Naive B cell (primary cell): ENCODE measurements at places on chromosomes 2 and 18. TPM values are rescaled to one million over a fixed set of nuclear protein-coding genes. Genes with fewer than 3 reads are reported as not detected.

GRCh38 chr2:135742325-135742757 is 686 bp downstream of the UBXN4 start:
- H3K4me3 ChIP-seq, result peak overlapping the region; percentile 97
- H3K27me3 ChIP-seq, result no peaks in the 10 kb centered on the region
- H3K4me1 ChIP-seq, result peaks cover 43% of the 10 kb centered on the region
- peaks cover 14% of the 10 kb centered on the region for H3K36me3 ChIP-seq
- H3K27ac ChIP-seq, result peak overlapping the region; percentile 99

GRCh38 chr18:12911025-12911928 is 27.2 kb upstream of the PTPN2 start:
- H3K36me3 ChIP-seq, result peaks cover 6% of the 10 kb centered on the region
- peaks cover 8% of the 10 kb centered on the region for H3K4me1 ChIP-seq
- no peak overlapping the region for H3K27ac ChIP-seq
- peak overlapping the region; percentile 90 for H3K4me3 ChIP-seq

Gene SPATA3
- not detected for polyA plus RNA-seq

- peaks cover 3% of the 10 kb centered on the region for H3K36me3 ChIP-seq
- peak overlapping the region; percentile 67 for H3K4me3 ChIP-seq
- peaks cover 93% of the 10 kb centered on the region for H3K4me1 ChIP-seq
- no peaks in the 10 kb centered on the region for H3K27me3 ChIP-seq
- H3K27ac ChIP-seq, result peak overlapping the region; percentile 97
Observed at GRCh38 chr2:37653093-37653492, 18.3 kb downstream of the CDC42EP3 start.

DNA sequence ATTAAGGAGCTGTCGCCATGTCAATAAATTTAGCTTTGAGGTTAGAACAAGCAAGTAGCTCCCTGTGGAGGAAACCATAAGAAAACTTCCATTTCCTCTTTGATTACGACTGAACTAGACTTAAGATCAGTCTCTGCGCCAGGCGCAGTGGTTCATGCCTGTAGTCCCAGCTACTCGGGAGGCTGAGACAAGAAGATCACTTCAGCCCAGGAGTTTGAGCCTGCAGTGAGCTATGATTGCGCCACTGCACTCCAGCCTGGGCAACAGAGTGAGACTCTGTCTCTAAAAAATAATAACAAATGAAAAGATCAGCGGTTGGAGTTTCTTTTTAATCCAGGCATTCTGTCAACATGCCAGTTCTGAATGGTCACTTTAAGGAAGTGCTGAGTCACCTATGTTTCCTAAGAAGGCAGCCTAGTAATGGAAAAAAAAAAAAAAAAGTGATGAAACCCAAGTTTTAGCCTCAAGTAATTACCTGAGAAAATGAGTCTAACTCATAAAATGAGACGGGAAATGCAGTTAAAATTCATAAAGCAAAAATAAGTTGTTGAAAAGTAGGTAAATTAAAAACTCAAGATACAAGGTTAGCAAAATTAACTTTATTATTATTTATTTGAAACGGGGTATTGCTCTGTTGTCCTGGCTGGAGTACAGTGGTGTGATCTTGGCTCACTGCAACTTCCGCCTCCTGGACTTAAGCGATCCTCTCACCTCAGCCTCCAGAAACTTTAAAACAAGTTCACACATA is 10.2 kb downstream of the C18orf32 start:
- H3K27ac ChIP-seq, result peak overlapping the region; percentile 68
- H3K27me3 ChIP-seq, result no peaks in the 10 kb centered on the region
- H3K4me1 ChIP-seq, result peaks cover 18% of the 10 kb centered on the region
- no peak for DNase-seq
- H3K4me3 ChIP-seq, result peak overlapping the region; percentile 6
- H3K36me3 ChIP-seq, result peaks cover 14% of the 10 kb centered on the region

DNA sequence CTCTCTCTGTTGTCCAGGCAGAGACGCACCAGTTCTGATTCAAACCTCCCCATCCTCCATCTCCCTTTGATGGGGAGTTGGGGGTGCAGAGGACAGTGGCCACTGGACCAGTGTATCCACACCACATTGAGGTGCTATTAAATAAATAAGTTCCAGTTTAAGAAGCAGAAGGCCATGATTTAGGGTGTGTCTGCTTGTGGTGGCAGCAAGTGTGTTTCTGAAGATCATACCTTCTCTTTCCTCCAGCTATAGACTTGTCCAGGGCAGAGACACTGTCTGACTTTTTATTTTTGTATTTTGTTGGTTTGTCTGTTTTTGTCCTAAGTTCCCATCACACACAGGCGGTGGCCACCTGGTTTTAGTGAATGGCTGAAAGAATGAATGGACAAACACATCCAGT is 16.5 kb upstream of the INO80C start:
- H3K4me3 ChIP-seq, result no peak overlapping the region
- H3K27ac ChIP-seq, result no peak overlapping the region
- no peaks in the 10 kb centered on the region for H3K27me3 ChIP-seq
- H3K4me1 ChIP-seq, result peaks cover 11% of the 10 kb centered on the region
- DNase-seq, result no peak

Gene DSG1
- polyA plus RNA-seq, result not detected

DNA sequence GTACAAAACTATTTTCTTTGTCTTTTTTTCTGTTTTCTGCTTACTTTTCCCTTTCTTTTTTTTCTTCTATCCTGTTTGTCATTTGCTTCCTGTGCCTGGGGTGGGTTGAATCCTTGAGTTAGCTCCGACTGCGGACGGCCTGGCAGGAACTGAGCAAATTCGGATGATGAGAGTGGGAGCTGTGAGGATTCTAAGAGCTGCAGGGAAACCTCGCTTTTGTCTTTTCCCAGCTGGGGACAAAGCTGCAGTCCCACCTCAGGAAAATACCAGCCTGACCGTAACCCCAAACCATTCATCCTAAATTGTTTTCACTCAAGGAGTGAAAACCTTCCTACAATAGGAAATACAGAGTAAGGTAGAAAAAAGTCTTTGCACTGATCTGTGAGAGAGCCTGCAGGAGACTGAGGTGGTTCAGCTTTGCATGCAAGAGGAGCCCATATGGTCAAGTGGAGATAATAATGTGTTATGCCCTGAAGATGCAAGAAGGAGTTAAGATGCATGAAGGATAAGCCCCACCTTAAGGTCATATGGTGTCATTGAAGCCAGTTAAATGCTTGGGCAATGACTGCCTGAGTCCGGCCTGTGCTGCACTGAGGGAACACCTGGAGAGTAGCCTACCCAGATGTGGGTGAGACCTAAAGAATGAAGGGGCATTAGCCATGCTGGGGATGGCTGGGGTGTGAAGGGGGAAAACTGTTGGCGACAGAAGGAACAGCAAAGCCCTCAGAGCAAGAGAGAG is 31.7 kb upstream of the ARL4C start:
- H3K4me3 ChIP-seq, result no peak overlapping the region
- no peak for DNase-seq
- H3K27me3 ChIP-seq, result peaks cover 28% of the 10 kb centered on the region
- no peak overlapping the region for H3K27ac ChIP-seq
- H3K36me3 ChIP-seq, result no peaks in the 10 kb centered on the region

DNA sequence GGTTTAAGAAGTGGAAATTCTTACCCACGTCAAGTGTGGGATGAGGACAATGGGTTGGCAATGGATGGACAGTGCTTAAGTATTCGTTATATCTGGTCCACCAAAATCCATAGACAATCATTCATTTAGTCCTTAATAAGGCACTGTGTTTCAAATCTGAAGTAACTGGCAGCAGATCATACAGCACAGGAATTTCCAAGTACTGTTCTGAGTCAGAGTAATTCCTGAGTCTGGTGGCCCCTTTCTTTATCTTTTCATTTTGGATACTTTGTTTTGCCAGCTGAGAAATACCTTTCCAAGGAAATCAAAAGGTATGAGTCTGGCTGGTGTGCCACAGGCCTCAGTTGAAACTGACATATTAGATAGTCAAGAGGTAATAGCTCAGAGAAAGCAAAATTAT is 31.4 kb upstream of the CCDC102B start:
- no peaks in the 10 kb centered on the region for H3K27me3 ChIP-seq
- H3K4me1 ChIP-seq, result peaks cover 6% of the 10 kb centered on the region
- no peaks in the 10 kb centered on the region for H3K36me3 ChIP-seq
- DNase-seq, result no peak

Gene CFC1
- polyA plus RNA-seq, result not detected

Gene ALKAL2
- polyA plus RNA-seq, result not detected

DNA sequence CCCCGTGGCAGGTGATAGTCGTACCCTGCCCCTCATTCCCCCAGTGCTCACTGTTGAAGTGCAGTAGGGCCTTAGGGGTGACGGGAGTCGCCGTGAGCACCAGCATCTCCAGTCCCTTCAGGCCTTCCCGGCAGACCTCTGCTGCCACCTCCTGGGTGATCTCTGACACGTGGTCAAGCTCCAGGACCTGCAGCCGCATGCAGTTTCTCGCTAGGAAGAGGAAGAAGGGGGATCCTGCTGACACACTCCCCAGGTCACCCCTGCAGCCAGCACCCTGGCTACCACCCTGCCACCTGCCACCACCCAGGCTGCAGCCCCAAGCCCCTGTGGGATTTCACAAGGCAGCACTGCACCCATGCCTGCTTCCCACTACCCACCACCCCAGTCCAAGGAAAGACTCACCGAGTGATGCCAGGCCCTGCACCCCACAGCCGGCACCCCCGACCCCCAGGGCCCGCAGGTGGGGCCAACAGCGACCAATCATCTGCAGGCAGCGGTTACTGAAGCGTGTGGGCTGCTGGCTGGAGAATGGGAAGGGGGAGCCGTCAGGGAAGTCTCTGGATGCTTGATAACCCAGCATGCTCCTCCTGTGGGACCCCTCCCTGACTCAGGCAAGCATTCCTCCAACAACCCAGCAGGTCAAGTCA is 23.8 kb downstream of the FBXO41 start:
- no peak for DNase-seq
- H3K4me3 ChIP-seq, result no peak overlapping the region
- H3K4me1 ChIP-seq, result peaks cover 3% of the 10 kb centered on the region
- no peaks in the 10 kb centered on the region for H3K36me3 ChIP-seq
- H3K27me3 ChIP-seq, result no peaks in the 10 kb centered on the region
- no peak overlapping the region for H3K27ac ChIP-seq

DNA sequence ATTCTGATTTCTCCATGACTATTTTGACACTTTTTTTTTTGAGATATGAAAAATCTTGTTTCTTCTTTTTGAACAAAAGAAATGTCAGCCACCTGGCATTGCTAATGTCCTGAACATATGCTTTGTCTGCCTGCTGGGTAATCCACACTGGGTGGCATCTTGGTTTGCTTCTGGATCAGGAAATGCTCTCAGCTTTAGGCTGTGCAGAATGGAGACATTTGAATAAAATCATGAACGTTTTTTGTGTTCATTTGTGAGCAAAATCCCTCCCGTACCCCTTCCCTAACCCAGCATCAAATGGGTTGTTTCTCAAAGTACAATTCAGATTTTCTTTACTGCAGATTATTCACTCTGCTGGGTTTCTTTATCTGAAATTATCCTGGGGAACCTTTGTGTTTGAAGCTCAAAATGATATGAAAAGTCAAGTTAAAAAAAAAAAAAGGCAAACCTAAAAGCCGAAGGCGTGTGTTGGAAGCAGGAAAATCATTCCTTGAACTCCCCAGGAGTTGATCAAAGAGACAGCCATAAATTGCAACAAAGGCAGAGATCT is 53.4 kb upstream of the KLF7 start:
- no peak for DNase-seq
- no peaks in the 10 kb centered on the region for H3K36me3 ChIP-seq
- peaks cover 11% of the 10 kb centered on the region for H3K27me3 ChIP-seq
- H3K4me1 ChIP-seq, result no peaks in the 10 kb centered on the region
- no peak overlapping the region for H3K4me3 ChIP-seq

- H3K4me1 ChIP-seq, result peaks cover 47% of the 10 kb centered on the region
- H3K27ac ChIP-seq, result peak overlapping the region; percentile 97
- H3K4me3 ChIP-seq, result peak overlapping the region; percentile 97
- H3K27me3 ChIP-seq, result no peaks in the 10 kb centered on the region
Observed at GRCh38 chr2:73232403-73233153, 461 bp downstream of the PRADC1 start.

Gene GPR17
- polyA plus RNA-seq, result not detected

Gene WDR54
- 41.4 TPM for polyA plus RNA-seq

- no peak for DNase-seq
- H3K36me3 ChIP-seq, result no peaks in the 10 kb centered on the region
- no peak overlapping the region for H3K27ac ChIP-seq
Observed at GRCh38 chr2:200319548-200320337, 13.2 kb downstream of the SPATS2L start.

GRCh38 chr2:6309415-6310255 is 556.1 kb downstream of the CMPK2 start:
- peaks cover 4% of the 10 kb centered on the region for H3K36me3 ChIP-seq
- peaks cover 23% of the 10 kb centered on the region for H3K27me3 ChIP-seq
- peaks cover 13% of the 10 kb centered on the region for H3K4me1 ChIP-seq

DNA sequence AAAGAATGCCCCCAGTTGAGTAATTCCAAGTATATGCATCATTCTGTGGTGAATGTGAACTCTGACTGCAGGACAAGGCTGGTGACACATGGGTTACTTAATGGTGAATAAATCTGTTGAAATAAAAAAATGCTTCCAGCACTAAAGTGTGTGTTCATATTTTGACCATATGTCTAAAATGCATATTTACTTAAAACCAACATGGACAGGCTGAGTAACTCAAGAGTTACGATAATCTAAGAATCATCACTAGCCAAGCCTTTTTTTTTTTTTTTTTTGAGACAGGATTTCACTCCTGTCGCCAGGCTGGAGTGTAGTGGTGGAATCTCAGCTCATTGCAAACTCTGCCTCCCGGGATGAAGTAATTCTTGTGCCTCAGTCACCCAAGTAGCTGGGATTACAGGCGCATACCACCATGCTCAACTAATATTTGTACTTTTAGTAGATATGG is 47.1 kb upstream of the CCBE1 start:
- H3K27ac ChIP-seq, result no peak overlapping the region
- H3K4me3 ChIP-seq, result no peak overlapping the region
- DNase-seq, result no peak
- H3K27me3 ChIP-seq, result peaks cover 23% of the 10 kb centered on the region
- no peaks in the 10 kb centered on the region for H3K4me1 ChIP-seq

DNA sequence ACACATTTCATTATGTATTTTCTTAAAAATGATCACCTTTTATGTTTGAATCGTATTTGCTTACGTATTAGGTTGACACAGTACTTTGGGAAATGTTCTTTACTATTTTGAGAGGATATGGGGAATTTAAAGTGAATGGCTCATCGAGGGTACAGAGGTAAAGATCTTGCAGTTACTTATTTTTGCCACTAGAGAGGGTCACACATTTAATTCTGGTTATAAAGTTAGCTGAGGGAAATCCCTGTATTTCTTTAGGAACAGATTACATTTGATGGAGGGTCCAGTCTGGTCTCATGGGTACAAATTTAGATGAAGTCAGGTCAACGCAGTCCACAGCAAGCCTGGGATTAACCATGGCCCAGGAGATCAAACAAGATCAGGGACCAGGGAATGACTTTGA is 24.5 kb downstream of the DYNC2LI1 start:
- no peaks in the 10 kb centered on the region for H3K36me3 ChIP-seq
- no peak overlapping the region for H3K27ac ChIP-seq
- no peaks in the 10 kb centered on the region for H3K27me3 ChIP-seq
- H3K4me1 ChIP-seq, result no peaks in the 10 kb centered on the region
- DNase-seq, result no peak
